ENCODE measurements at places on chromosomes 7 and 10.

DNA sequence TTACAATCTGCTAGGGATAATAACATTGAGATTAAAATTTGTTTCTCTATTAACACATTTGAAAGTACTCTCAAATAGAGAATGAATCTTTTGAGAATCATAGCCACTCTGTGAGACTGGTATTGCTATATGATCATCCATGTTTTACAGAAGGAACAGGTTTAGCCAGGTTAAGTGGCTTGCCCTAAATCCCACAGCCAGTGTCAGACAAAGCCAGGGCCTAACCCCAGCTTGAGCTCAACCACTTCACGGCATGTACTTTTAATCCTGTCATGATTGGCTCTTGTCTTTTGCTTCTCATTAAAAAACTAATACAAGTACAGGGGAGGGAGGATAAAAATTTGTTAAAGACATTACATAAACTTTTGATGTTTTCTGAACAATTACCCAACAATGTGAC is 3.8 kb upstream of the ZNRF2 start:
- DNase-seq, result no peak

- no peak for DNase-seq
These were observed 21.5 kb downstream of the PDGFA start for GRCh38 chr7:497946-498655.

DNA sequence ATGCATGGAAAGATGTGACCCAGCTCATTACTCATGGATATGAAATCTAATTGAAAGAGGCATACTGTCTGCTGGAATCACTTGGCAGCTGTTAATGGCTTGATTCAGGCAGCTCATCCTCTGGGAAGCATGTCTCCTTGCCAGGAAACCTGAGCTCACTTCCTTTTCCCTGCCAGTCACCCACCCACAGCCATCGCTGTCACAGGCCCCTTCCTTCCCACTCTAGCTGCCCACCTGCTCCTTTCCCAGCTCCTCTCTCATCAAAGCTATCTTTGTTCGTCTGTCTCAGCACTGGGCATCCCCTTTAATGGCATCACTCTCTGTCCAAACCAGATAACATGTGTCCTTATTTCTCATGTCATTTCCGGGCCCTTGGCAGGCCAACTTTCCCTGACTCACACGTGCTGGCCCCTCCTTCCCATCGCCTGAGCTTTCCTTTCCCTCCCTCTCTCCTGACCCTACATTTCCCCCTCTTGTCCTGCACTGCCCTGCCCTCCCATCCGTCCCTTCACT is 721.9 kb downstream of the TNS3 start:
- no peak for DNase-seq

- DNase-seq, result no peak
These were observed 131.1 kb downstream of the ADARB2 start for GRCh38 chr10:1605999-1606940.

DNA sequence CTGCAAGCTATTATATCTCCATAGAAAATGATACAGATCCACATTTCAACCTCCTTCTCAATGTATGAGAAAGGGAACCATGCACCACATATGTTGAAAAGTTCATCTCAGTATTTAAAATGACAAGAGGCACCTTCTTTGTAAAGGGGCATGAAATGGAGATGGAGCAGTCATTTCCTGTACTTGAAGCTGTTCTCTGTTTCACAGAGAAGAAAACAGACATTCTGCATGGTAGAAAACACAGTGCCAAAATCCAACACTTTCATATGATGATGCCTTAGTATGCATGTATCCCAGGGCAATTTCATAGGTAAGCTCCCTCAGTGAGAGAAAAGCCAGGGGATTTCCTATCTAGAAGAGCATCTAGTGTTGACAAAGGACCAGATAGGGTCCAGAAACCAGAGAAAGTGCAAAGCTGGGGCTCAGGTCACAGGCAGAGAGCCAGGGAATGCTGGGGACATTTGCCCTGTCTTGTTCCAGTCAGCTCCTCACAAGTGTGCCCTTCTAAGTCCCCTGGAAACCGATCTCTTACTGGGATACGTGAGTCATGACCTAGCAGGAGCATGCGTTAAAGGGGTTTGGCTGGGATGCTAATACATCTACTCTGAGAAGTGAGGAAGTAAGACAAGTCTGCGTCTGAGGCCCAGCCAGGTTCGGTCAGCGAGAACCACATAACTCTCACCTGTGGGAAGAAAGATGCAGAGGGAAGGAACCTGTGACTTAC is 118.7 kb downstream of the ICA1 start:
- no peak for DNase-seq

GRCh38 chr7:132520591-132521280 is 55.5 kb downstream of the PLXNA4 start:
- no peak for DNase-seq

- no peak for DNase-seq
These were observed 67.7 kb downstream of the DGKB start for GRCh38 chr7:14834883-14835282.

DNA sequence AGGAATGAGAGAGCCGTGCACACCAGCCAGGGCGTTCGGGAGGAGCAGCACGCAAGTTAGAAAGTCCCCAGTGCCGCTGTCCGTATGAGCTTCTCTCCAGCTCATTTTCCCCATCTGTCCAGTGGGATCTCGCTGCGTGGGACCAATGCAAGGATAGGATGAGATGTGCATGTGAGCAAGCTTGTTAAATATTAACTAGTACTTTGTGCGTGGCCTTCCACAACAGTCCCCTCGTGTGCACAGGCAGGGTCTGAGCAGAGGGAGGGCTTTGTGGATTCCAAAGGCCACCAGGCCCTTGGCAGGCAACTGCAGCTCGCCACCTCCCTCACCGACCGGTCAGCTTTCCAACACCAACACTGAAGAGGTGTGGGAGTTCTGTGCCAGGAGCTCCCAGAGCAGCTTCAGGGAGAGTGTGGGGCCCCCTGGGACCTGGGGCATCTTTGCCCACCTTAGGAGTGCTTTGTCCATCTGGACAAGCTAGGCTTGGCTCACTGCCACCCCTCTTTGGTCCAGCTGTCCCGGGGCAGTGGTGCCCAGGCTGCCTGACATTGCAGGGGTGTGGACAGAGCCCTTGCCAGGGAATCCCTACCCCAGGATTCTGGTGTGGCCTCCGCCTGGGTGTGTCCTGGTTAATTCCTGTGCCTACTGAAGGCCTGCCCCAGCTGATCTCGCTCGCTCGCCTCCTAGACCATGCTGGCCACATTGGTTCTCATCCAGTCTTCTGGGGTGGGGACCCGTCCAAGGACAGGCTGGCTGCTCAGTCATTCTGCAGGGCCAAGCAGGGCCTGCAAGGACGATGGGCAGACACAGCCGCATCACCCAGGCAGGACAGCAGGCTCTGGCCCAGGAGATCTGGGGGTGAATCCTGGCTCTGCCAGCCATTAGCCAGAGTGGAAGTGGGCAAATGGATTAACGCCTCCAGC is 5.3 kb downstream of the FAM20C start:
- DNase-seq, result no peak

GRCh38 chr7:152329469-152329868 is 106.3 kb downstream of the KMT2C start:
- no peak for DNase-seq

- DNase-seq, result no peak
These were observed at the start of gene SCRN1 for GRCh38 chr7:29989257-29989995. Gene SCRN1, minus strand, starts transcription at chr7:29989801. Its CDS starts 20,734 bp downstream, at chr7:29969067.

DNA sequence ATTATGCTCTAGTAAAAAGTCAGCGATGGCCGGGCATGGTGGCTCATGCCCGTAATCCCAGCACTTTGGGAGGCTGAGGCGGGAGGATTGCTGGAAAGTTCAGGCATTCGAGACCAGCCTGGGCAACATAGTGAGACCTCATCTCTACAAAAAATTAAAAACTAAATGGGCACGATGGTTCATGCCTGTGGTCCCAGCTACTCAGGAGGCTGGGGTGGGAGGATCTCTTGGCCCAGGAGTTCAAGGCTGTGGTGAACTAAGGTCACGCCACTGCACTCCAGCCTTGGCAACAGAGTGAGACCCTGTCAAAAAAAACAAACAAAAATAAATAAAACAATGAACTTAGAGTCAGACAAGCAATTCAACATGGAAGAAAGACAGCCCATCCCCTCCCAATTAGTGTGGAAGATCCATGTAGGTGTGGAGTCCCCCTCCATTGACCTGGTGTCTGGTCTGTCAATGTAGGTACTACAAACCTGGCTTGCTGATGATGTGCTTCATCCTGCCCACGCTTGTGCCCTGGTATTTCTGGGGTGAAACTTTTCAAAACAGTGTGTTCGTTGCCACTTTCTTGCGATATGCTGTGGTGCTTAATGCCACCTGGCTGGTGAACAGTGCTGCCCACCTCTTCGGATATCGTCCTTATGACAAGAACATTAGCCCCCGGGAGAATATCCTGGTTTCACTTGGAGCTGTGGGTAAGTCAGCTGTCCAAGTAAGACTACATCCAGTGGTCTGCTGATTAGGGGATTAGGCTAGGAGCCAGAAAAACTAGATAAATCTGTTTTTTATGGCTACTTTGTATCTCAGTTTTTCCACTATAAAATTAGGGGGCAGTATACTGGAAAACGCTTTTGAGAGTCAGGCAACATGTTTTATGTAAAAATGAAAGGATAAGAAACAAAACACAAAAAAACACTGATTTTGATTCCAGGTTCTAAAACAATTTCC is 9.3 kb downstream of the SCD start:
- no peak for DNase-seq

DNA sequence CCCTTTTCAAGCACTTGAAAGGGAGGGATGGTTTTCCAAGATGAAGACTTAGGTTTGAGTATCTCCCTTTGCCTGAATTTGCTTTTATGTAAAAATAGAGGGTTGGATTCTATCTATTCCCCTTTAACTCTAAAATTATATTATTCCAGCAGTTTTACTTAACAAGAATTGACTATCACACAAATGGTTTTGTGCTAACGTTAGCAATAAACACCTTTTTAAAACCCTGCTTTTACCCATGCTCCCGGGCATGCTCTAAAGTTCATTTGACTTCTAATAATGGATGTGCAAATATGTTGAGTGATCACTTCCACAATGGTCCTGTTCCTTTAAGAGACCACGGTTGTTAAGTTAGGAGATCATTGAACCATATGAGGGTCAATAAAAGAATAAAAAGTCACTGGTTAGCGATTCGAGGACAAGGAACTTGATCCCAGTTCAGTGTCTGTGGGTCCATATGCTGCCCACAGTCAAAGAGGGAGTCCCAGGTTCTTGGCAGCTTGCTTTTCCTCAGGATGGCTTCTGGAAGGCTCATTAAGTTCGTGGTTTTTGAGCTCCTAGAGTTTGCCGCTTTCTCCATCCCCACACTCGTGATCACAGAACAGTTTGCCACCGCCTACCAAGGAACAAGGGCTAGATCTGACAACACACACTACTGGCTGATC is at the start of gene TMEM236:
TMEM236 (plus strand) TSS at position 421 of the 665 bp plus-strand sequence; CDS start at position 516, 95 bp downstream.
- DNase-seq, result no peak

GRCh38 chr10:25017661-25018060 is 1.2 kb downstream of the THNSL1 start:
- DNase-seq, result no peak

DNA sequence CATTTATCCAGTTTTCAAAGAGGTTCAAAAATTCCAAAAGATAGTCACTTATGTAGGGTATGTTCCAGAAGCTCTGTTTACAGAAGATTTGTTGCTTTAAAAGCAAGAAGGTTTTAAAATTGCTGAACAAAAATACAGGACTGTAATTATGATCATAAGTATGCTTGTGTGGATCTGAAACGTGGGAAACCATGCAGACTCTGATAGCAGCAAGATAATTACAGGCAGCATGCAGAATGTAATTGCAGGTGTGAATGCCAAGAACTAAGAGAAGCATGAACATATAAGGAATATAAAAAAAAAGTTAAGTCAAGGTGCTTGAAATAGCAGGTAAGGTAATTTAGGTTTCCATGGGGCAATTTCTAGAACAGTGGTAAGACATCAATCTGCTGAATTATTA is 405.7 kb downstream of the ARL4A start:
- no peak for DNase-seq

- DNase-seq, result no peak
These were observed 372.1 kb upstream of the AKR1E2 start for GRCh38 chr10:4453950-4454349.

DNA sequence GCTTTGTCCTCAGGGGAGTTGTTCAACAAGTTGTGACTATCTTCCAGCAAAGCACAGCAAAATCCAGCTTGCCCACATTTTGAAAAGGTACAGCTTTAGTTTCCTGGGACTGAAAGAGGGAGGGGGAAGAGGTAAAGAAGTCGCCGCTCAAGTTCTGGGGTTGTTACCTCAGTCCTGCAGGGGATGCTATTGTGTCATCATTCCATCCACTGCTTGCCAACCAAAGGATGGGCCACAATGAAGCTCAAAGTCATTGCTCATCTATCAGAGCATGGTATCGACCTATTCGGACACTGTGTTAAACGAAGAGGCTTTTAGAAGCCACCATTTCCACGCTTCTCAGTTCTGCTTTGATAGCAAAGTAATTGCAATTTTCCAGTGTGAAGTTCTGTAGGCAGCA is 34.3 kb downstream of the NPY start:
- DNase-seq, result no peak

- DNase-seq, result no peak
These were observed 103.2 kb downstream of the WDR37 start for GRCh38 chr10:1159131-1160061.

GRCh38 chr7:142808461-142808801 is 37.7 kb downstream of the PRSS2 start:
- no peak for DNase-seq

- no peak for DNase-seq
These were observed 92.4 kb downstream of the CXCL12 start for GRCh38 chr10:44292390-44293002.

- DNase-seq, result no peak
These were observed 24.2 kb downstream of the TSPAN15 start for GRCh38 chr10:69475433-69475830.

- no peak for DNase-seq
These were observed 6.1 kb downstream of the CHRM2 start for GRCh38 chr7:136874393-136875032.

DNA sequence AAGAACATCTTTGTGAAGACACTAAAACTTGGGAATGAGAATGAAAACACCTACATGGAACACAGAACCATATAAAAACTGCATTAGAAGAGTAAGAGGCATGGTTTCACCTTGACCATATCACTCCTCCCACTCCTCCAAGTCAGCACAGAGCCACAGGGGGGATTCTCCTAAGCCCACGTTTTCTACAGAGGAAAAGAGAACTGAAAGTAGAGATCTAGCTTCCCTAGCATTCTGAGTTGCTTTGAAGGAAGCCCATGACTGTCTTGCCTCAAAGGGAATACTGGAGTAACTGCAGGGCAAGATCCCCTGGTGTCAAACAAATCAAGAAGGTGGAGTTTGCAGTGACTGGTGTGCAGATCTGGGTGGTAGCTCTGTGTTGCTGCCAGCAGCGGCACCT is 43.9 kb downstream of the HBP1 start:
- no peak for DNase-seq

Measured in activated CD4-positive, alpha-beta T cell treated with anti-CD3 and anti-CD28 coated beads for 24 hours (primary cell).